ENCODE measurements at places on chromosomes 3 and 15. TPM values are rescaled to one million over a fixed set of nuclear protein-coding genes. Genes with fewer than 3 reads are reported as not detected.

Gene CCDC39
- total RNA-seq = 3.0 TPM

GRCh38 chr15:61517335-61517734 is 288.2 kb upstream of the RORA start:
- DNase-seq = no peak

DNA sequence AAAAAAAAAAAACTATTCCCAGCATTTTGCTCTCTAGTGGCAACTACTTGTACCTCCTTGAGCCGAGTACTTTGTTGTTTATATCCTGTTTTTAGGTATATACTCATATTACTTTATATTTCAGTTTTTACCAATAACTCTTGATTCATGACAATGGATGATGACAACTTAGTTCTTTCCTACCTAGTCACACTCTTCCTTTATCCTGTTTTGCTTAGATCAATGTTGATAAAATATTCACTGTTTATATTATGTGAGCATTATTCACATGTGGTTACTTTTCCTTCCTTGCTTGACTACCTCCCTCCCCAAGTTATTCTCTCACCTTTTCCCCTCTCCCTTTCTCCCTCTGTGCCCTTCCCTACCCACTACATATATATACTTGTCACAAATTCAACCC is 53.7 kb downstream of the NKIRAS1 start:
- DNase-seq = no peak

- no peak for DNase-seq
Measured at GRCh38 chr3:80559701-80560100, 791.9 kb upstream of the ROBO1 start.

DNA sequence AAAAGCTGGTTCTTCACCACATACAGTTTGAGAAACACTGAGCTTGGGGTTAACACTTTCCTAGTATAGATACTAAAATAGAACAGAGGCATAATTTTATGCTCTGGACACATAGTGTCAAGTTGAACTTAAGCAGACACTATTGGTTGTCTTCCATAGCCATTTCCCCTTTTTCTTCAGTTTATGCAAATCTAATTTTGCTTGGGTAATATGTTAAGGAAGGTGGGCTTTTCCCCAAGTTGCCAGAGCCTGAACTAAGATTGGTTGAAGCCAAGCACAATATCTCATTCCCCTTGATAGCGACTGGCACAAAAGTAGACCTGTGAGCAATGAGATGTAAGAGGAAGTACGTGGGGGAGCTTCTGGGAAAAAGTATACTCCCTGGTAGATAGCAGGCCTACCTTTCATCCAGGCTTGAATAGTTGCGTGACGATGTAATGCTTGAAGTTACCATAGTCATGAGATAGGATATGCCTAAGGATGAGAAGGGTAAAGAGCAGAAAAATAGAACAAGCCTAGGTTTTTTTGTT is 4.5 kb upstream of the POPDC2 start:
- no peak for DNase-seq

DNA sequence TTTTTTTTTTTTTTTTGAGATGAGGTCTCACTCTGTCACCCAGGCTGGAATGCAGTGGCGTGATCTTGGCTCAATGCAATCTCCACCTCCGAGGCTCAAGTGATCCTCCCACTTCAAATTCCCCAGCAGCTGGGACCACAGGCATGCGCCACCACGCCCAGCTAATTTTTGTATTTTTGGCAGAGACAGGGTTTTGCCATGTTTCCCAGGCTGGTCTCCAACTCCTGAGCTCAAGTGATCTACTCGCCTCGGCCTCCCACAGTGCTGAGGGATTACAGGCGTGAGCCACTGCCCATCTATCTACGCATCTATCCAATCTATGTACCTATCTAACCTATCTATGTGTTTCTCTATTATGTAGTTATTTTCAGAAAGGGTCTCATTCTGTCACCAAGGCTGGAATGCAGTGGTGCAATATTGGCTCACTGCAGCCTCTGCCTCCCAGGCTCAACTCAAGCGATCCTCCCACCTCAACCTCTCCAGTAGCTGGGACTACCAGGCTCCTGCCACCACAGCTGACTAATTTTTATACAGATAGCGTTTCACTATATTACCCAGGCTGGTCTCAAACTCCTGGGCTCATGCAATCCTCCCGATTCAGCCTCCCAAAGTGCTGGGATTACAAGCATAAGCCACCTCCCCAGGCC is 20.2 kb upstream of the GPX1 start:
- DNase-seq = no peak

GRCh38 chr15:87962428-87962827 is 294.1 kb downstream of the NTRK3 start:
- DNase-seq = no peak

DNA sequence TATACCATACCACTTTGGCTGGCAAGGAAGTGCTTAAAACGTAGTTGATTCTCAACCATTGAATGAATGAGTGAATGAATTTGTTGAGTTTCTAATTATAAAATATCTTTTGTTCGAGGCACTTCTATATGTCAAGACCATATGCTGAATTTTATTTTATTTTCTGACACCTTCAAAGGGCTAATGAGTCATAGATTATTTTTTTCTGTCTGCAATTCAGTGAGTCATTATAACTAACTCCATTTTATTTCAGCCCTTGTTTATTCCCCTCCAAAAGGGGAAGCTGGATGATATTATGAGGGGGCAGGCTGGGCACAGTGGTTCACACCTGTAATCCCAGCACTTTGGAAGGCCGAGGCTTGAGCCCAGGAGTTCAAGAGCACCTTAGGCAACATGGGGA is 142.4 kb downstream of the P2RY1 start:
- no peak for DNase-seq

DNA sequence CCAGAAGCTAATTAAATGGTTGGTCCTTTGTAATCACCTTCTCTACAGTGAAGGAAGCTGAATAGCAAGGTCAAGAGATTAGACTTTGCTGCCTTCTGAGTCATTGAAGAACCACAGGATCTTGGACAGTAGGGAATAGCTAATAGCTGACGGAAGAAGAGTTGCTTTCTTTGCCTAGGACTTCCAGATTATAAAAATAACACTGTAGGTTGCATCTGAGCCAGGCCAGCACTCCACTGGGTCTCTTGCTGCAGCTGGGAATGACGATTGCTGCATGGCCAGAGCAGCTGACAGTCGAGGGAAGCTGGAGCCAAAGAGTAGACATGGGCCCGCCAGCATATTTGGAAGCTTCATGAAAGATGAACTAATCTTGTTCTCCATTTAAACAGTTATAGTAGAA is 81.5 kb upstream of the KCNMB2 start:
- DNase-seq = no peak

Gene MYZAP
- total RNA-seq = 14.9 TPM

DNA sequence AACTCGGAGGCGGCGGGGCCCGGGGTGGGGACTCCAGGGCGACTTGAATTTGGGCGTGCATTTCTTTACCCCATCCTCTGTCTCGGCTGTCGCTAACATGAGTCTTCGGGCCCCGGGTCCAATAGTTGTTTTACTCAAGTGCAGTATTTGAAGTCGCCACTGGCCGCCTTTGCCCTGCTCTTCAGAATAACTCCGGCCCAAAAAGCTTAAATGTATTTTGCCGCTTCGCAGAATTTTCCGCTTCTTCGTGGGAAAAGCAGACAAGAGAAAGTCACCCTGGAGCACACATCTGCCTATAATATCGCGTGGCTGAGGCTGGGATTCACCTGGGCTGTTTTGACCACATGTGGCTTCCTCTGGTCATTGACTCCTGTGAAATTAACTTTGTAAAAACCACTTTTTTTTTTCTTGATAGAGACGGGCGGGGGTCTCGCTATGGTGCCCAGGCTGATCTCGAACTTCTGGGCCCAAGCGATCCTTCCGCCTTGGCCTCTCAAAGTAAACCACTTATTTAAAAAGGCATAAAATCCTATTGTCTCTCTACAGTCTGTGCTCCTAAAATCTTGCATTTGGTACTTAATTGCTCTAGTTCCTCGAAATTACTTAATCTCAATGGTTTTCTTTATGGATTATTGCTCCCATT is 676 bp downstream of the CNOT10 start:
- no peak for DNase-seq

Gene SLC27A2
- 22.0 TPM for total RNA-seq

Measured in prostate gland (tissue), 2 donors.